ENCODE measurements at places on chromosomes 11 and 22.
A peak's percentile ranks its signal among the peaks of the same experiment; 100 is the strongest.

- no peak for DNase-seq
Observed at GRCh38 chr22:38841211-38841610, 2.6 kb downstream of the NPTXR start.

DNA sequence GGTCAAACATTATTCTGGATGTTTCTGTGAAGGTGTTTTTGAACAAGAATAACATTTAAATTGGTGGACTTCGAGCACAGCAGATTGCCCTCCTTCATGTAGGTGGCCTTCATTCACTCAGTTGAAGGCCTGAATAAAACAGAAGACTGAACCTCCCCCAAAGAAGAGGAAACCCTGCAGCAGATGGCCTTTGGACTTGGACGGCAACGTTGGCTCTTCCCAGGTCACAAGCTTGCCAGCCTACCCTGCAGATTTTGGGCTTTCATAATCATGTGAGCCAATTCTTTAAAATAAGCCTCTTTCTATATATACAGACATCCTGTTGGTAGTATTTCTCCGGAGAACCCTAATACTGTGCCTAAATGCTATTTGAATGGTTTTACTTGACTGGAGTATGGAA lies 432.2 kb upstream of the NARS2 start:
- no peak for DNase-seq

DNA sequence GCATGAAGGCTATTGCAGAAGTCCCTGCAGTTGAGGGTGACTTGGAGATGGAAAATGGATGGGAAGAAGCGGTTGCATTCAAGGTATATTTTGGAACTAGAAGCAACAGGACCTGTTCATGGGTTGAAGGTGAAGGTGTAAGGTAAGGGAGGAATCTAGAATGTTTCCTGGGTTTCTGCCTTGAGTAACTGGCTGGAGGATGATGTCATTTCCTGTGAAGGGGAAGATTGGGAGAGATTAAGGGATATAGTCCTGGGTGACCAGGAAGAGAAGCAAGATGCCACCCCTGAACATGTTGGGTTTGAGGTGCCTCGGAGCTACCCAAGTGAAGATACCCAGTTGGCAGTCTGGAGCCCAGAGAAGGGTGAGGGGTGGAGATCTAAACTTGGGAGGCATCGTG lies 12.1 kb upstream of the MOGAT2 start:
- no peak for DNase-seq

DNA sequence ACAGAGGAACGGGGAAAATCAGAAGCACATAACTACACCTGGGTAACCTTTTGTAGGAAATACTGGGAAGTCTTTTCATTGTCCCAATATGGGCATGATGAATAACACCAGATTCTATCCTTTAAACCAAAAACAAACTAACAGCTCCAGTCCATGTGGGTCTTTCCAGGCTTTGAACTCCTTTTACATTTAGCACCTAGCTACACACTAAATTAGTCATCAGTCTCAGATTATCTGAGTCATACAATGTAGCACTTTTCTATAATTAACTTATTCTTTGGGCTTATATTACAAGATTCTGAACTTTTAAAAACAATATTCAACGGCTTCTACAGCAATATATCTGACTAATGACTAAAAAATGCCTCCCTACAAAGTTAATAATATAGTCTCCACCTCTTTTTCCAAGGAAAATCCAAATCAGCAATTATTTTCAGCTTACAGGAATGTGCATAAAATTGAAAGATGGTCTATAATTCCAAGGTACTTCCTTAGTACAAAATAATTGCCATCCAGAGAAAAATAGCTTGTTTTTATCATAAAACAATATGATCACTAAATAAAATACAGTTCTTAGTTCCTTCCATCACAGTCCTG lies 26.3 kb downstream of the STK33 start:
- DNase-seq = no peak

DNA sequence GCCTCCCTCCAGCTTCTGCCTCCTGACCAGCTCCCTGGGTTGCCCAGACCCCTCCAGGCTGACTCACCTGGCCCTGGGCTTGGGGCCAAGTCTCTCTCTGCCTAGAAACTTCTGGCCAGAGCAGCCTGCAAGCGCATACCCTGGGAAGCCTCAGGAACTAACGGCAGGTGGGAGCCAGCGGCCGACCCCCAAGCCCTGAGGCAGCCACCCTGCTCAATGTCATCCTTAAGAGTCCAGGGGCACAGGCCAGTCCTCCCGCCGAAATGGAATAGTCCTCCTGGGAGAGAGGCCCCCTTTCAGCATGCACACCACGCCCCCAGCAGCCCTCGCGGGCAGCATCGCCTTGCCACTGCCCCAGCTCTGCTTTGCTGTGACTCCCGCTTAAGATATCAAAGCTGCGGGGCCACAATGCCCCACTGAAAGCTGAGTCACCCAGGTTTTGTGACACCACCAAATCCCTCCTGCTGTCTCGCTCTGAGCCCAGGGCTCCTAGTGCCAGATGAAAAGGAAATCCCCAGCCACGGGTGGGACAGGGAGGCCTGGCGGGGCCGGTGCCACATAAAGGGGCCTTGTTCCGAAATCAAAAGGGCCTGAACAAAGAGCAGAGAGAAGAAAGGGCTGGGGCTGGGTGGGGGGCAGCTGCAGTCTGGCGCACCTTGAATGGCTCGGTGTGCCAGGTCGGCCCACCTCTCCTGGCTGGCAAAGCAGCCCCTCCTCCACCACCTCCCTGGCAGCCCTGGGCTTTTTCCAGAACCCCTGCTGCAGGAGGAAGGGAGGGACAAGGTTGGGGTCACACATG lies 21.4 kb upstream of the FGF3 start:
- DNase-seq = no peak

DNA sequence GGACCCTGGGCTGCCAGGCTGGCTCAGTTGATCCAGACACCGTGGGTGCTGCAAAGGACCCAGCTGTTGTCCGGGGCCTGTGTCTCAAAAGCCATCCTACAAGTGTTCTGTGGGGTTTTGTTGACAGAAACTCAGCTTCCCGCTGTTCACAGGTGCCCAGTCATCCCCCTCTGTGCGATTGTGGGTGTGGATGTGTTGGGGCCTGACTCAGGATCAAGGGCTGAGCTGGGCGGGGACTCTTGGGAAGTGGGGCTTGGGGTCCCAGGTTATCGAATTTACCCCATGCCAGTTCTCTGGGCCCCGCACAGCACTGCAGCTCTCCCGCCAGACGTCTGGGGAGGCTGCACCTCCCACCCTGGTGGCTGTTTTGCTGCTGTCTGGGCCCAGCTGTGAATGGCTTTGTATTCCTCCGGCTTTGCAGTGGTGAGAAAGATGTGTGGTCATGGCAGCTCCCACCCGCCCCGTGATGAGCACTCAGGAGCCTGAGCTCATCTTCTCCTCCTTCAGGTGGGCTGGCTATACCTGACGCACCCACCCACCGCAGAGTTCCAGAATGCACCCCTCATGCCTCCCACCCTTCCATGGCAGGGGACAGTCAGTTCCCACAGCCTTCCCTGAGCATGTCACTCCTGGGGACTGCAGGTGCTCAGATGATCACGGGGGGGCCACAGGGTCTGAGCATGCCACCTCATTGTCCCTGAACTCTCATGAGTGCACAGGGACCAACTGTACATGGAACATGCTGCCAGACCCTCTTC lies 3.6 kb upstream of the AP2A2 start:
- no peak for DNase-seq

- no peak for DNase-seq
Observed at GRCh38 chr11:107567739-107568335, 2.3 kb upstream of the ALKBH8 start.

- DNase-seq = no peak
Observed at GRCh38 chr11:34640050-34640923, 19.4 kb downstream of the EHF start.

DNA sequence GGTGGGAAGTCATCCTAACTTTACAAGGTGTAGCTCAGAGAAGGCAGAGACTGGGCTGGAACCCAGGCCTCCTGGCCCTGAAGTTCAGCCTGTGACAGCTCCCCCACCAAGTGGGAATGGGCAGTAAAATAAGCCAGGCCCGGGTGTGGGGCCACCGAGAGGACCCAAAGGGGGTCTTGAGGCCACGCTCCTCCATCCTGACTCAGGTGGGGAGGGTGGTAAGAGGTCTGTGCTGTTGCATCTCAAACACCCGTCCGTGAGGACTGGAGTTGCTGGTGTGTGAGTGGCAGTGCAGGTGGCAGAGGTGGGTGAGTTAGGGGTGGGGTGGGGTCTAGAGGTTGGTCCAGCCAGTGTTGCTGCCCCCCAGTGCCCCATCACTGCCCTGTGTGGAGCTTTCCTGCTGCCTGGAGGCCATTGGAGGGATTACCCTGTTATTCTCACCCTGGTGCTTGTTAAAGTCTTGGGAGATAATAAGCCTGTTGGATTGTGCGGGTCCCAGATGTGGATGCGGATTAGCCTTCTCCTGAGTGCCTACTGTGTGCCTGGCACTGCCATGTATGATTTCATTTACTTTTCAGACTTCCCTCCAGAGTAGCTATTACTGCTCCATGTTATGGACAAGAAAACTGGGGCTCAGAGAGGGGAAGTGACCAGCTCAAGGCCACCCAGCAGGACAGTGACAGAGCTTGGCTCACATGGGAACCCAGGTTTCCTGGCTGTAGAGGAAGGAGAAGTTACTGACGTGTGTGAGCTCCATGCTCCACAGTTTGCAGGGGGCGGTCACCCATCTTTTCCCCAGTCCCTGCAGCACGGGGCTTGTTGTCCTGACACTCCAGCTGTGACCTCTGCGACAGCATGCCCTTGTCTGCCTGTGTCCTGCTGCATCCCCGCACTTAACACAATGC lies 12.9 kb downstream of the SERPINH1 start:
- DNase-seq = no peak

- no peak for DNase-seq
Observed at GRCh38 chr11:122816761-122817520, 21.4 kb upstream of the CRTAM start.

- DNase-seq = no peak
Observed at GRCh38 chr22:23743303-23743705, 7.6 kb downstream of the ZNF70 start.

DNA sequence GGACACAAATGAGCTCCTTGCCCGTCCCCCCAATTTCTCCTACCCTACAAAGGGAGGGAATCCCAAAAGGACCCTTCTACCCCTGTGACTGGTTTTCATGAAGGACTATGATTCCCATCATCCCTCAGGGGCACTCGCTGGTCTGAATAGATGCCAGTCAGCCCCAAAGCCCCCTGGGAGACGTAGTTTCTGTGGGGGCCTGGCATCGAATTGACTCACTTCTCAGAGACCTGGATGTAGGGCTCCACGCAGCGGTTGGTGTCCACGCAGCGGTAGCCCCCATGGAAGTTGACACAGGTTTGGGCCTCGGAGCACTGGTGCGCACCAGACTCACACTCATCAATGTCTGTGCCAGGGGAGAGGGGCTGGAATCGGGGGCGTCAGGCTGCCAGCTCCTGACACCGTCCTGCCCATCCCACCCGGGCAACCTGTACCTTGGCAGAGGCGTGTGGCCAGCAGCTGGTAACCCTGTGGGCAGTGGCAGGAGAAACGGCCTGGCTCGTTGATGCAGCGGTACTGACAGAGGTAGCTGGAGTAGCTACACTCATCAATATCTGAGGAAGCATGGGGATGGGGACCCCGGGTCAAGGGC lies 4.4 kb downstream of the EFEMP2 start:
- no peak for DNase-seq

DNA sequence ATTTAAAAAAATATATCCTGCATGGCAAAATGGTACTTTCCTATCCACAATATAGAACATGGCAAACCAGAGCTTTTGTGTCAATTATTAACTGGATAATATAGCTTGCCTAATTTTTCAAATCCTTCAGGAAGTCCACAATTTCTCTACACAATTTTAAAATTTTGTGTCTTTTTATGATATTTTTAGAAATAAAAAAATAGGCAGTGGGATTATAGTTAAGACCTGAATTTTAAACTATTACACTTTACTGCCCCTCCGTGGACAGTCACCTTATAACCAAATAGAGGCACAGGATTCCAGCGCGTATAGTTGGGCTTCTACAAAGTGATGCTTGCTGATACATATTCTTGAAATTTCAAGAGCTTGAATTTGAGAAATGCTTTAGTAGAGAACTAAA lies 2.1 kb upstream of the DMC1 start:
- peak; percentile 42 for DNase-seq

- no peak for DNase-seq
Observed at GRCh38 chr11:76824980-76825725, 35.6 kb upstream of the ACER3 start.

- DNase-seq = no peak
Observed at GRCh38 chr22:37162221-37163095, 12.7 kb upstream of the IL2RB start.

DNA sequence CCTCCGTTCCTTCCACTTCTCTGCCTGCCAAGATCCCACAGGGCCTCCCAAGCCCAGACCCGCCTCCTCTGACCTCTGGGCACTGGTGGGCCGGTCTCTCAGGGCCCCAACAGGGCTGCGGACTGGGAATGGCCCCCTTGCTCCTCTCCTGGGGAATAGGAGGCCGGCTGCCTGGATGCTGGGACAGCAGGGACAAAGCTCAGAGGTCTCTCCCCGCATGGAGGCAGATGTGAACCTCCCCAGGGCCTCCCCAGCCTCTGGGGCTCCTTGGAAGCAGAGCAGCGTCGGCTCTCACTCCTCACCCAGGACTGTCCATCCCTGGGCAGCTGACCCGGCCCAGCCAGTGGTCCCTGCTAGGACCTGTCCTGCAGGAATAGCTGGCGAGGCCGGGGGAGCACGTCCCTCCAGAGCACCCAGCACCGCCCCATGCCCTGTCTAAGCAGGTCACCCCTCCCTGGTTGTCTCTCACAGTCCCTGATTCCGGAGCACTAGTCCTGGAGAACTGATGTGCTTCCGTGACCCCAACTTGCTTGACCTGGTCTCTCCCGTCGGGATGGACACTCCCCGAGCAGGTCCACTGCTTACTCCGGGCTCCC lies 85.8 kb downstream of the RTL6 start:
- no peak for DNase-seq

DNA sequence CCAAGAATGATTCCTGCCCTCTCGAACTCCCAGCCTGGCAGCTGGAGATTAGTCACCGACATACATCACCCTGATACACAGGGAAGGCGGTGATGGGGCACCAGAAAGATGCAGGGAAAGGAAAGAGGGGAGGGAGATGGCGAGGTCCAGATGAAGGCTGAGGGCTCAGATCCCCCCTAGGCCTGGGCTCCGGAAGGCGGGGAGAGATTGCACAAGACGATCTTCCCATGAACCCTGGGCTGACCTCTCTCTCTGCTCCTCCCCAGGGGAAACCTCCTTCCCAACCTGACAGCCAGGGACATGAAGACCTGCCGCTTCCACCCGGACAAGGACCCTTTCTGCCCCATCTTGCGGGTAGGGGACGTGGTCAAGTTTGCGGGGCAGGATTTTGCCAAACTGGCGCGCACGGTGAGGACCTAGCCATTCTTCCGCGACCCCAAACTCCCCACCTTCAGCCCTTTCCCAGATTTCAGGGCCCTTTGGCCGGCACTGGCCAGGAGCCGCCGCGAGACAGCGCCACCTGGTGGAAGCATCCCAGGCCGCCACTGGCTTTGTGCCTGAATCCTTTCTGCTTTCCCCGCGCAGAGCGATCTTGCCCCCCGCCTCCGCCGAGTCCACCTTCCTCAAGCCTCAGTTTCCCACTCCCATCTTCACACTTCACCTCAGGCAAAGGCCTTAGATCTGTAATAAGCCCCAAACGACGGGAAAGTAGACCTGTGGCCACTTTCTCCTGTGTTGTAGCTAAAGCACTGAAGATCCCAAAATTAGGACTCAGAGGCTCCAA lies 11.5 kb downstream of the P2RX3 start:
- DNase-seq = peak; percentile 86

GRCh38 chr11:103798026-103798425 lies 238.4 kb upstream of the DDI1 start:
- no peak for DNase-seq

- no peak for DNase-seq
Observed at GRCh38 chr11:22734628-22735345, 68.4 kb downstream of the GAS2 start.

GRCh38 chr11:18853086-18853720 lies 61.6 kb upstream of the PTPN5 start:
- DNase-seq = no peak

- no peak for DNase-seq
Observed at GRCh38 chr11:13206086-13206640, 71.4 kb upstream of the BMAL1 start.

Data from mesothelial cell of epicardium (in vitro differentiated cells).